Stimulated activated CD8-positive, alpha-beta memory T cell treated with anti-CD3 and anti-CD28 coated beads, Interleukin-2, amount 100 ng/mL, for 1 hour (primary cell): ENCODE measurements at places on chromosomes 1 and 21.

GRCh38 chr1:30801771-30802198 lies 44.2 kb upstream of the LAPTM5 start:
- DNase-seq, result peak; percentile 48

DNA sequence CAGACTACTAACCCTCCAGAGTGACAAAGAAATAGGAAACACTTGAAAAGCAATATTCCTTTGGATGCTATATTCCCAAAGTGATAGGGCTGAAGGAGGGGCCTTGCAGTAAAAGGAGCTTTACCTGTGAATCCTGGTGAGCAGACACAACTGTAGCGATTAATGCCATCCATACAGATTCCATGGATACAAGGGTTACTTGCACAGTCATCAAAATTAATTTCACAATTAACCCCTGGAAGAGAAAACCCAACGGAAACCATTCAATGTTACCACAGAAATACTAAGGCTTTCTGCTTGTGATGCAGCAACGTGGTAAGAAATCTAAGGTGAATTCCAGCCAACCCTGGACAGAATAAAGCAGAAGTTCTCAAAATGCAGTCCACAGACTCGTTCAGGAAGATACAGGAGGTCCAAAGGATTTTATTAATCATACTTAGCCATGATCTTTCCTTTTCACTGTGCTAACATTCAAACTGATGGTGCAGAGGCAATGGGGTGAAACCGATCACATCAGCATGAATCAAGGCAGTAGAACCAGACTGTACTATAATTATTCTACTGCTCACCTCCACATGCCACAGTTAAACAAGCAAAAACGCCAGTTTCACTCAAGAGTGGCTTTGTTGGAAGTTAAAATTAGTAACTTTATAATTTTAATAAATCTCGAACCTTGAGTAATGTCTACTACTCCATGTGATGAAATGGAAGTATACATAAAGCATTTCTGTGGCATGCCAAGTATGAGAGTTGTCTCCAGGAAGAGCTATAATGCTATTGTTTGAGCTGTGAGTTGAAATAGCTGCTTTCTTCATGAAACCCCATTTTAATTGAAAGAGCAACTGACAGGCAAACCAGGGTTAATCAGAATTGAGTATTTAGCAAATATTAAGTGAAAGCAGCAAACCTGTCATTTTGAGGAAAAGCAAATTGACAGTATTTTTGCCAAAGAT lies 63.2 kb upstream of the ADAM30 start:
- DNase-seq, result no peak

DNA sequence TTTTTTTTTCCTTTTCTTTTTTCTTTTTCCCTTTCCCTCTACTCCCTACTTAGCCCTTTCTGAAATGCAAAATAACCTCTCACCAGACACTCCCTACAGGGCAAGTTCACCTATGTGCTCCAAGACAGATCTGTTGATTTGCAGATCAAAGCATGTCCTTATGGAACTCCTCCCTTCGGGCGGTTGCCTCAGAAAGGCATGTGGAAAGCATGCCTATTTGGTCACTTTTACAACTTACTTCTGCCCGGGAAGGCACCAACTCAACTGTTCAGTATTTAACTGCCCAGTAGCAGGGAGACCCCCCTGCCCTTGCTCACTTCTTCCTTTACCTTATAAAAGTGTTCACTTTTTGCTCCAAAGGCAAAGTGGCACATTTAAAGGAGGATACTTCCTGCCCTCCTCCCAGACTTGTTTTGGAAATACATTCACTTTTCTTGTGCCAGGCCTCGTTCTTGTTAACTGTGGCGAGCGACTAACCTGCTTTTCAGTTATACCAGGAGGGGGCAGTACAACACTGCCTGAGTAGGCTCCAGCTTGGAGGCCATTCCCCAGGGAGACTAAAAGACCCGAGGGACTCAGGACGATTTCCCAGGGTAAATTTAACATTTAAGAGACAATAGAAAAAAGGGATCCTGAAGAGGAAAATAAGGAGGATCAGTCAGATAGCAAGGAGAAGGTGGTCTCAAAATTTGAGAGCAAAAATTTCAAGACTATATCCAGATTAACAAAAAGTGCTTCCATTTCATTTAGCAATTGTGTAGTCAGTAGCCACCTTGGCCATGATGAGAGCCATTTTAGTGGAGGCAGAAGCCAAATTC lies 12.3 kb upstream of the SLAMF7 start:
- no peak for DNase-seq

DNA sequence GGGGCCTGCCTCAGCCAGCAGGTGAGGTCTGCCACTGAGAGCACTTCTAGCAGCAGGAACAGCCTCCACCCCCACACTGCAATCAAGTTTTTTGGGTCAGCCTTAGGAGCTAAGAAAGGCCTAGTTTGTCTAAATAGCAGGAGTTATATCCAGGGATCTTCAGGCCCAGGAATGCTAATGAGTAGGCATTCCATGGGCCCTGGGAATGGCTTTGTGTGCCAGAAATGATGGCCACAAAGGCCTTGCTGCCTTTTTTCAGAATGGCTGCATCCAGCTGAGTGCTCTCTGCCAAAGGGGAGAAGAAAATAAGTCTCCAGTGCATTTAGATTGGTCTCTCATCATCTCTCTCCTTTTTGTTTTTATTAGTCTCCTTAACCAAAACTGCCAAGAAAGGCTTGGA lies 2.8 kb downstream of the MRTO4 start:
- DNase-seq, result no peak

- no peak for DNase-seq
These were observed 114.9 kb upstream of the VANGL1 start for GRCh38 chr1:115526900-115527299.

- peak; percentile 8 for DNase-seq
These were observed 9.1 kb downstream of the OLIG1 start for GRCh38 chr21:33078907-33079582.

DNA sequence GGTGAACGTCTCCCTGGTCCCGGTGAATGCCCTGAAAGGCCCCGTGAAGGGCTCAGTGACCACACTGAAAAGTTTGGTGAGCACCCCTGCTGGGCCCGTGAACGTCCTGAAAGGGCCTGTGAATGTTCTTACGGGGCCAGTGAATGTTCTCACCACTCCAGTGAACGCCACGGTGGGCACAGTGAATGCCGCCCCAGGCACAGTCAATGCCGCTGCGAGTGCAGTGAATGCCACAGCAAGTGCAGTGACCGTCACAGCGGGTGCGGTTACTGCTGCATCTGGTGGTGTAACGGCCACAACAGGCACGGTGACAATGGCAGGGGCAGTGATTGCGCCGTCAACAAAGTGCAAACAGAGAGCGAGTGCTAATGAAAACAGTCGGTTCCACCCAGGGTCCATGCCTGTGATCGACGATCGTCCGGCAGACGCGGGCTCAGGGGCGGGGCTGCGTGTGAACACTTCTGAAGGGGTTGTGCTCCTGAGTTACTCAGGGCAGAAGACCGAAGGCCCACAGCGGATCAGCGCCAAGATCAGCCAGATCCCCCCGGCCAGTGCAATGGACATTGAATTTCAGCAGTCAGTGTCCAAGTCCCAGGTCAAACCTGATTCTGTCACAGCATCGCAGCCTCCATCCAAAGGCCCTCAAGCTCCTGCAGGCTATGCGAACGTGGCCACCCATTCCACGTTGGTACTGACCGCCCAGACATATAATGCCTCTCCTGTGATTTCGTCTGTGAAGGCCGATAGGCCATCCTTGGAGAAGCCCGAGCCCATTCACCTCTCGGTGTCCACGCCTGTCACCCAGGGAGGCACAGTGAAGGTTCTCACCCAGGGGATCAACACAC lies 41.5 kb downstream of the ZBTB17 start:
- DNase-seq, result no peak
